Bone marrow (tissue), 2 donors: ENCODE measurements at places on chromosomes 2 and 18.

GRCh38 chr18:24014062-24014985, at the start of gene TTC39C:
TTC39C (plus strand) TSS chr18:24014754; CDS start chr18:24014872, 118 bp downstream.
- peak; percentile 77 for DNase-seq

DNA sequence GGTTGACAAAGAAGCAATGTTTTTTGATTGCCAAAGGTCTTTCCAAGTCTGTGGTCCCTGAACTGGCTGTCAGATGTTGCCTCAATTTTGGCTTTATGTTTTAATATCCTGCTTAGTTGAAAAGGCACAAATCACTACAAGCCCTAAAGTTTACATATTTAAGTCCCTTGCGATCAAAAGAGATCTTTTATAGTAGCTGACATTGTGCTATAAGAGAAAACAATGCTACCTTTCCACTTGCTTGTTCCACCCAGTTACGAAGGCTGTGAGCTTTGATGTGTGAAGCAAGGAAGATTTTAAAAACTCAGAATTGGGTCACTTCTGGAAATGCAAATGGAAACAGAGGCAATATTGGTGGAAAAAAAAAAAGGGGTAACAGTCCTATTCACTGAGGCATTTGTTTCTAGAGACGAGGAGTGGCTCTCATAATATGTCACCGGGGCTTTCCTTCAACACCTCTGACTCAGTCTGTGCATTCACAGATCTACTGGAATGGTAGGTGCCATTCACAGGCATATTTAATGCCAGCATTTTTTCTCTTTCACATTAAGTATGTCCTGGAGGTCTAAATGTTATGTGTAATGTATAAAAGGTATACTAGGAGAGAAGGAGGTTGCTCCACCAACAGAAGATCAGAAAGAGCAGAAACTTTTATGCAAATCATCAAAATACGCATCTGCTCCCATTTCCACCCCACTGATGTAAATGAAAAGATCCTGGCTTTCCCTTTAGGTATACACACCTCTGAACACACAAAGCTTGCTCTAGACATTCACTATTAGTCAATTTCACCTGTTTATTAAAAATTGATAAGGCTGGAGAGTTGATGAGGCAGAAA, 91.8 kb downstream of the TGIF1 start:
- no peak for DNase-seq

- no peak for DNase-seq
Measured at GRCh38 chr2:60966507-60967405, 50.8 kb upstream of the PEX13 start.

- no peak for DNase-seq
Measured at GRCh38 chr2:147789720-147790119, 55.1 kb upstream of the ACVR2A start.

DNA sequence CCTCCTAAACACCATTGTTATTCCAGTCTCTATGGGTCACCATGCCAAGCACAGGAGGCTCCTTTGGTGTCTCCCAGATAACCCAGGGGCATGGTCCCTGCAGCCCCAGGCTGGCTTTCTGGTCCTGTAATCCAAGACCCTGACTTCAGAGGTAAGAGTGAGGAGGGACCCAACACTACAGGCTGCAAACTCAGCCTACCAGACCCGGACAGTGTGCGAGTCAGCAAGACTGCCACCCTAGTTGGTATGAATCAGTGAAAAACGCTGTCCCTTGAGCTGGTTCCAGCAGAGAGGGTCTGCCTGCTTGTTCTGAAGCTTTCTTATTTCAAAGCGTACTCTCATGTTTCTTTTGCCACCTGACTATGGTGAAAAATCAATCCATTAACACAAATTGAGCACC, 47.6 kb upstream of the ZFP36L2 start:
- DNase-seq = no peak
